ENCODE measurements at places on chromosomes 4 and X. TPM values are rescaled to one million over a fixed set of nuclear protein-coding genes. Genes with fewer than 3 reads are reported as not detected.

Gene ODAM
- not detected for total RNA-seq

Gene PLK4
- 21.7 TPM for total RNA-seq

Gene LGI2
- under 0.01 TPM for total RNA-seq

Gene ARHGAP36
- total RNA-seq: not detected

Gene GPR119
- total RNA-seq: not detected

Gene DCAF12L2
- total RNA-seq: under 0.01 TPM

Gene SRPX2
- total RNA-seq: 1.8 TPM

Gene GPR34
- total RNA-seq: not detected

Gene TEX13D
- not detected for total RNA-seq

Gene COX7B
- total RNA-seq: 373 TPM

Gene INTU
- total RNA-seq: 2.3 TPM

Gene SMPX
- not detected for total RNA-seq

Gene SMIM10
- total RNA-seq: 5.5 TPM

Gene CYTL1
- total RNA-seq: 9.3 TPM

Gene TREX2
- total RNA-seq: 0.13 TPM

All from mesangial cell (primary cell).